ENCODE measurements at places on chromosomes 5 and 9.

GRCh38 chr5:181114284-181114843 lies 16.6 kb downstream of the OR2V1 start:
- no peak for DNase-seq

DNA sequence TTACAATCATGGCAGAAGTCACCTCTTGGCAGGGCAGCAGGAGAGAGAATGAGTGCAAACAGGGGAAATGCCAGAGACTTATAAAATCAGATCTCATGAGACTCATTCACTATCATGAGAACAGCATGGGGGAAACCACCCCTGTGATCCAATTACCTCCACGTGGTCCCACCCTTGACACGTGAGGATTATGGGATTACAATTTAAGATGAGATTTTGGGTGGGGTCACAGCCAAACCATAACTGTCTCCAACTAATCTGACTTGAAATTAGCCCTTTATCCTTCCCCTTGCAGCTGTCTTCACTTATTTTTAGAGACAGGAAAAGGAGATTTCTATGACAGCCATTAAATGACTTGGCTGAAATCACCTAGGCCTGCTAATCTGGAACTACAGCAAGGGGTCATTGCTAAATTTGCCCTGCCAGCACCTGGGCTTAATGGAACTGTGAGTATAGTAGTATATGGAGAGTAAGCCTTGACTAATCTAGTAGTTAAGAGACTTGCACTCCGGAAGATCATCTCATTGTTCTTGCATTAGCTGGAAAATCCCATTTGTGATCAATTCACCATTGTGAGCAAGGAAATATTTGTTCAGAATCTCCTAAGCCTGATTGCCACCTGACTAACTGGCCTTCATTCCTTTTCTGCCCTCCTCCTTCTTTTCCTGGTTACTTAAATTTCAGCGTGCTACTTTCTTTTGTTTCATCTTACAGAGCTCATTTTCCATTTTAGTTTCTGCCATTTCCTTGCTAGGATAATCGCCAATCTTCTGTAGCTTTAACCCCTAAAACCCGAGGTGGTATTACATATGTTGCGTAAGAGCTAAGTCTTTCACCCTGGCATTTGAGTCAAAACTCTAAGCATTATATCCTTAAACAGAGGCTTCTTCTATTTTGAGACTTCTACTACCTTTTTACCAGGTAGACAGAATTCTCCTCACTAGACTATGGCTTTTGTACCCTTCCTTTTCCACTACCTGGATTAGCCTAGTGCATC lies 65.3 kb upstream of the RUSC2 start:
- DNase-seq: no peak

DNA sequence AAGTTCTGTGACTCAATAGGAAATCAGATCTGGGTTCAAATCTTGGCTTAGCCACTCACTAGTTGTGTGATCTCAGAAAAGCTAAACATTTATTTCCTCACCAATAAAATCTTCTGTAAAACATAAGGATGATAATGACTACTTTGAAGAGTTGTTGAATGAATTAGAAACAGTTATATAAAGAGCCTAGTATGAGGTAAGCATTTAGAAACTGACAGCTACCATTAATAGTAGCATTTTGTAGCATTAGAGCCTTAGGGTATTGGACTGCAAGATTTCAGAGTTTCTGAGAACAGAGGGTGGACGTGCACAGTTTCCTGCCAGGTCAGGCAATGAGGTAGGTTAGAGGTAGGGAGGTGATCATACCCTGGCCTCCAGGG lies 293.2 kb downstream of the CWC27 start:
- no peak for DNase-seq

DNA sequence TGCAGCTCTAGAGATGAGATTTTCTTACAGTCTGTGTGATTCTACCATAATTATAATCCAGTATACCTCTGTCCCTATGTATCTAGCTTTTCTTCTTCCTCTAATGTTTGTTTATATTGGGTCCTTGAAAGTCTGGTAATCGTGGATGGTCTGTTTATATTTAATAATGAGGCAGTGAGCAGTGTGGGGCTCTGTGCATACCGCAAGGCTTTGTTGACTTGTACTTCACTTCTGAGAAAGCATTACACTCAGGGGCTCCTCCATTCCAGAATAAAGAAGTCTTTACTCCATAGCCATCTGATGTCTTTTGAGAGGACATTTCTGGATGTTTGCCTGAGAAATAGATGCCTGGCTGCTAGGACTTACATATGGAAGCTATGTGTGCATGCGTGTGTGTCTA lies 4.5 kb upstream of the MPDZ start:
- no peak for DNase-seq

- no peak for DNase-seq
These were observed 156.8 kb downstream of the MACROH2A1 start for GRCh38 chr5:135242021-135242865.

DNA sequence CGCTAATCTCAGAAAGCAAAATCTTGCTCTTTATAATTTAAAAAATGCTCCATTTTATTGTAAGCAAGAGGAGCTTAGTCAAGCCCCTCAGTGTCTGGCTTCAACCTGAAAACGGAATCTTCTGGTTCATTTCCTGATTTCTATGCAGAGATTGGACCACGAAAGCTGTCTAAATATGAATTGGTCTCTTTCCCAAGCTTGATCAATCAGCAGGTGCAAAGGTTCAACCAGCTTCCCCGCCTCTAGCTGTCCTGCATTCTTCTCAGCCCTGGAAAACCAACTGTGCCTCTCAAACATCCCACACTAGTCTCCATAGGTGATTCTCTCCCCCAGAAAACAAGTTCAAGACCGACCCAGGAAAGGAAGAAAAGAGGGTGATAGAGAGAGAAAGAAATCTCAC lies 34.5 kb downstream of the FNBP1 start:
- DNase-seq: no peak

GRCh38 chr9:84293001-84293798 lies 47.4 kb downstream of the SLC28A3 start:
- DNase-seq: no peak
